ENCODE measurements at places on chromosomes 1 and 21. TPM values are rescaled to one million over a fixed set of nuclear protein-coding genes. Genes with fewer than 3 reads are reported as not detected.

The S100A14 gene
- not detected for total RNA-seq

DNA sequence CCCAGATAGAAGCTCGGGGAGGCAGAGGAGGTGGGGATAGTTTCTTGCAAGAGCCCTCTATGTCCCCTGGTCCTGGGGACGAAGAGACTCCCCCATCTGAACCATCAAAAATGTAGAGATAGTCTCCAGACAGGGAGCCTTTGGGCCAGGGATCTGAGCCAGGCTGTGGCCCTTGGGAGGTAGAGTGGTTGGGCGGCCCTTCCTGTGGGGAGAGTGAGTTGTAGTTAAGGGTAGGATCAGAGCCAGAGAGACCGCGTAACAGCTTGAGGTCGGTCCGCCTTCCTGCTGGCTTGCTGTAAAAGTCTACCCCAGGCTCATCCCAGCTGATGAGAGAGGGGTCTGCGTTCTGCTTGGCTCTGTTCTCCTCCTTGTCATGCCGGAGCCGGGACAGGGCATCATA, 25.3 kb downstream of the PIK3C2B start:
- DNase-seq = no peak

DNA sequence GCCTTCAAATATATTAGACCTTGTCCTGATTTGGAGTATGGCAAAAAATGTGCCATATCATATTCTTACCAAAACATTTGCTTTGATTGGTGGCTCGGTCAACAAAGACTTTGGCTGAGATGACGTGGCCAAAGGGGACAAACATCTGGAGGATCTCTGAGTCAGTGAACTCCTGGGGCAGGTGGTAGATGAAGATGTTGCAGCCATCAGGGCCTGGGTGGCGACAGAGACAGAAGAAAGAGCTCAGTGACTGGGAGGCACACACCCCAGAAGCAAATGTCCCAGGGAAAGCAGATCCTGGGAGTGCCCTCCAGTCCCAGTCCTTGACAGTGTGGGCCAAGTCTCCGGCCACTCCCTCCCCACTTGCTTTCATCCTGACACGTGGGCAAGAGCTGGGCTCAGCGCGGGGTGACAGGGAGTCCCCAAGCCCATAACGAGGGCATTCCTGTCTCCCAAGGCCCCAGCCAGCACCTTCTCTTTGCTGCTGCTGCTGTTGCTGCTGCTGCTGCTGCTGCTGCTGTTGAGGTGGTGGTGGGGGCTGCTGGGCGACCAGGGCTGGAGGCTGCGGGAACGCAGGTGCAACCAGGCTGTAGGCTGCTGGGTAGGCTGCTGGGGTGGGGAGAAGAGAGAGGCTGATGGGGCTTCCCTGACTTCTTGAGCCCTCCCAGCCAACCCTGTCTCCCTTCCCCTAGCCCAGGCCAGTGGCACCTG, 10.7 kb downstream of the CELF3 start:
- DNase-seq = no peak

- DNase-seq = no peak
Measured at GRCh38 chr1:57046462-57046861, 80.6 kb upstream of the C8B start.

GRCh38 chr1:207658904-207659485, 14.1 kb downstream of the CR1L start:
- DNase-seq = no peak

DNA sequence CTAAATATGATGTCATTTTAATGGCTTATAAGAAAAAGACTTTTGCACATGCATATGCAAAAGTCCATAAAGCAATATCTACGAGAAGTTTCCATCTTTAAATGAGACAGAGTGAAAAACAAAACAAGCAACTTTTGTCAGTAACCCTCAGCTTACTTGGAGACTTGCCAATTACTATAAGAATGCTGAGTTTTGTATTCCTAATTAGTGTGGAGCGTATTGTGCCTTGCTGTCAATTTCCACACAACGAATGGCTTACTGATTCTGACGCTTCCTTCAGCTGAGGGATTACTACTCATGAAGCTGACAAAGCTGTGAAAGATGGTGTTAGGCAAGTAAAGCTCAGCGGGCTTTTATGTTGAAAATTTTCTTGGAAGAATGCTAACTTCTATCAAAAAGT, 440.4 kb upstream of the ADAMTS5 start:
- DNase-seq = no peak

DNA sequence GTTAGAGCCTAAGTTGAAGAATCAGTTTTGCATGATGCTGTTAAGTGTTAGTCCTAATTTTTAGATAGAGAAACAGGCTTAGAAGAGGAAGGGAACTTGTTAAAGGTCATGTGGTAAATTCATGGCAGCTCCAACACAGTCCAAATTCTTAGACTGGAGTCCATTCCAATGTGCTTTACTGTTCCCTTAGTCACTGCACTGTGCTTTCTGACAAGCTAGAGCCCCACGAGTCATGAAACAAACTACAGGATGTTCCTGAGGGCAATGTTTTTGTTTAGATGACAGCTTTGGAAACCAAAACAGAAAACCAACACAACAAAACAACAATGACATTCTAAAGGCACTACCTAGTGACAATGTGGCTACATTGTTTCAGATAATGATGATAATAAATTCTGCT, 23.1 kb upstream of the RGS4 start:
- DNase-seq = no peak

All from activated CD8-positive, alpha-beta T cell treated with anti-CD3 and anti-CD28 coated beads for 36 hours (primary cell).